ENCODE measurements at places on chromosomes 16 and 17.

DNA sequence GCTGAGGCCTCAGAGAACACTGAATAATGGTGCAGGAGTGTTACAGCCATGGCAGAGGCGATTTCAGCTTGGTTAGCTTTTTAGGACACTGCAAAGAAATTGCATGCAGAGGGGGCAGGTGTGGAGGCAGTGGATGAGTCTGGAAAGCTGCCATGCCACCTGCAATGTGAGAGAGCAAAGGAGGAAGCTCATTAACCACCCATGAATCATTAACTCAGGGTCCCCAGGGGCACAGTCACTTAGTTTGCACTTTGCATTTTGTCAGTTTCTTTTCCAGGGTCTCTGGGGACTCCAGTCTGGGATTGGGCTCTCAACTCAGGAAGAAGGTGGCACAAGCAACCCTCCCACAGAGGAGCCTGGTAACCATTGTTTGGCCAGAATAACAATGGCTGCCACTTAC lies 132.9 kb downstream of the USP31 start:
- no peak for DNase-seq

DNA sequence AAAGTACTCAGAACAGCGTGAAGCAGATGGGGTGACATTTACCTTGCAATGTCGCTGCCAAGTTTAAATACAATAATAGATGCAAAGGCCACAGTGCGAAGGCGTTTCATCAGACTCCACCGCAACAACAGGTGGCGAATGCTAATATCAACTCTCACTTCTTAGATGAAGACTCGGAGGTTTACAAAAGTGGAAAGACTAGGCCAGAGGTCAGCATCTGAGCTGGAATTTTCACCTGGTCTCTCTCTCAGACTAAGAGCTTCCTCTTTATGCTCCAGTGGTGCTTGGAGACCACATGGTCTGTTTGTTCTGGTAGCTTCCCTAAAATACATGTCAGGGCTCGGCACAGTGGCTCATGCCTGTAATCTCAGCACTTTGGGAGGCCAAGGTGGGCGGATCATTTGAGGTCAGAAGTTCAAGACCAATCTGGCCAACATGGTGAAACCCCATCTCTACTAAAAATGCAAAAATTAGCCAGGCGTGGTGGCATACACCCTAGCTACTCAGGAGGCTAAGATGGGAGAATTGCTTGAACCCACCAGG lies 169.1 kb downstream of the XYLT1 start:
- peak; percentile 55 for DNase-seq

GRCh38 chr16:5928476-5929065 lies 831.0 kb upstream of the EEF2KMT start:
- DNase-seq: no peak

- DNase-seq: peak; percentile 35
Observed at GRCh38 chr17:45052052-45052772, 780 bp upstream of the DCAKD start.

DNA sequence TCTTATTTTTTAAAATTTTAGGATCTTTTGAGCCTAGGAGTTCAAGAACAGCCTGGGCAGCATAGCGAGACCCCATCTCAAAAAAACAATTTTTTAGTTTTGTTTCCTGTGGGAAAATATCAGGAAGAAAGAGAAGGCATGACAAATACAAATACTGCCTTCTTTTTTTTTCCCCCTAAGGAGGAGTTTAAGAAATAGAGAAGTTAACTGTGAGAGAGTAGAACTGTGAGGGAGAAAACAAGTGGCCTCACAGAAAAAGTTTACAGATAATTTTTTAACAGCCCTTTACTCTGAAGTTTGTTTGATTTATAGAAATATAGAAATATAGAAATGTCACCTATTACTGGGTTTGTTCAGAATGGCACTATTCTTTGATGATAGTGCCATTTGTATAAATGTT lies 21.1 kb downstream of the TTYH2 start:
- peak; percentile 67 for DNase-seq

GRCh38 chr17:13638855-13639458 lies 37.2 kb upstream of the HS3ST3A1 start:
- peak; percentile 74 for DNase-seq

GRCh38 chr17:47225436-47225858 lies 16.3 kb downstream of the MYL4 start:
- peak; percentile 85 for DNase-seq

GRCh38 chr17:35057332-35057915 lies 6.1 kb downstream of the RFFL start:
- no peak for DNase-seq

- DNase-seq: peak; percentile 97
Observed at GRCh38 chr17:81871387-81872230, 472 bp upstream of the ARHGDIA start.

DNA sequence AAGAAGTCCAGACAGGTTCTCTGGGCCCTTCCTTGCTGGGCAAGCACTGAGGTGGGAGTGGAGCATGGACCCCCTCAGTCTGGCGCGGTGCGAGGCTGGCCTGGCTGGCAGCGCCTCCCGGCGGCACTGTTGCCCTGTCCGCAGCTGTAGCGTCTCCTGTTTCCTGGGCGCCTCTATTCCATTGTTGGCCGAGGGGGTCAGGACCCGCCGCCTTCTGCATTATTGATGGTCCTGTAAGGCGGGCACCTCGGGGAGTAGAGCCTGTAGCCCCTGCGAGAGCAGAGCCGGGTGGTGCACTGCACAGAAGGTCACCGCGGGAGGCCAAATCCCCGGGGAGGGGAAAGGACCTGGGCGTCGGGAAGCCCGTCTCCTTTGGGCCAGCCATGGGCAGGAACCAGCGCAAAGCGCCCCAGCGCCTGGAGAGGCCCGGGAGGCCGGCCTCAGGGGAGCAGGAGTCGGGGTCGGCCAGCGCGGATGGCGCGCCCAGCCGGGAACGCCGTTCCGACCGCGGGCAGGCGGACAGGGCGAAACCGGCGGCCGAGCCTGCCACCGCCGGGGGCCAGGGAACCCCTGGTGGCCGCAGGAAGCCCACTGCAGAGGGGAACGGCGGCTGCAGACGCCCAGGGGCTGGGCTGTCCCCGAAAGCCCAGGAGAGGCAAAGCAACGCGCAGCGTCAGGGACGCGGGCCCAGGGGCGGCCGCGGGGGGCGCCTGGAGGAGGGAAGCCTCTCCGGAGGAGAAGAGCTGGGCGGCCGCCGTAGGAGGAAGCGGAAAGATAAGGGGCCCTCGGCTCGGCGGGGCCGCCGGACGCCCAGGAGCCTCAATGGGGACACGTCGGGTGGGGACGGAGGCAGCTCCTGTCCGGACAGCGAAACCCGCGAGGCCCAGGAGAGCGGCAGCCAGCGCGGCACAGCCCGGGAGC lies at the start of gene MYO15B:
MYO15B (plus strand) TSS at position 126 of the 921 bp plus-strand sequence; CDS start at position 384, 258 bp downstream.
- peak; percentile 66 for DNase-seq

DNA sequence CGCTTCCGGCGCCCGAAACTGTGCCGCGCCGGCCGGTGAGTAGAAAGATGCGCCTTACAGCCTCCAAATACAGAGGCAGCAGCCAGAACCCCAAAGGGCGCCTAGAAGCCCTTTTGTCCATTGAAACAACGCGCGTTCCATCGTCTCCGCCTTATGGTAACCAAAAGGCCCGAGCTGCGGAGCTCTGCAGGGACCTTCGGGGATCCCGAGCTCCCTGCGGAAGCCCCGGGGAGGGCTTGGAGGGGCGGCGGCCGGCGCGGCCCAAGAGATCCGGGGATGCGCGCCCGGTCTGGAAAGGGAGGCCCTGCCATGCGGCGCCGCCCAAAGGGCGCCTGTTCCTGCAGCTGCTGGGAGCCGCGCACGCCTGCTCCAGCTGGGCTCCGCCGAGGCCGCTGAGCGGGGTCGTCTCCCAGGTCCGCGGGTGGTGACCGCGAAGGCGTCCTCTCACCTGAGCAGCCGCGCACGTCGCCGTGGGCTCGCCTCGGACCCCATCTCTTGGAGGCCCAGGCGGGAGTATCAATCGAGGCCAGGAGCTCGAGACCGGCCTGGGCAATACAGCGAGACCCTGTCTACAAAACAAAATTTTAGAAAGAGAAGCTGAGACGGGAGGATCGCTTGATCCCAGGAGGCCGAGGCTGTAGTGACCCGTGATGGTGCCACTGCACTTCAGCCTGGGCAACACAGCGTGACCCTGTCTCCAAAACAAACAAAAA lies 742 bp upstream of the FBXO31 start:
- DNase-seq: peak; percentile 77

DNA sequence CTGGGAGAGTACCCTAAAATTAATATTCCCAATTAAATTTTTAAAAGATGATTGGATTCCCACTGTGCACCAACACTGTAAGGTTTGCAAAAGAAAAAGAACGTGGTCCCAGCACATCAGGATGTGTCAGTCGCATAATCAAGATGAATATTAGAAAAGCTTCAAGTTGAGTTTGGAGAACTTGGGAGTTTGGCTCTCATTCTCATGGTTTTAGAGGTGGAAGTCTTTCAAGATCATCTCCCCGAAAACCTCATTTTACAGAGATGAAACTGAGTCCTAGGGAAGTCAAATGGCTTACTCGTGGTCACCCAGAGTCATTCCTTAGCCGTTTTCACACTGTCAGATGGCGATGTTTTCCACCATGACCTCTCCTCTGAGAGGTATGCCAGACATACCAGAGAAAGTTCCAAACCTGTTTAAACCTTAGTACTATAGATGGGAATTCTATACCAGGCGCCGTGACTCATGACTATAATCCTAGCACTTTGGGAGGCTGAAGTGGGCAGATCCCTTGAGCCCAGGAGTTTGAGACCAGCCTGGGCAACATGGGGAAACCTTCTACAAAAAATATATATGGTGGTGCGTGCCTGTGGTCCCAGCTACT lies 1.2 kb downstream of the SEC14L1 start:
- no peak for DNase-seq

DNA sequence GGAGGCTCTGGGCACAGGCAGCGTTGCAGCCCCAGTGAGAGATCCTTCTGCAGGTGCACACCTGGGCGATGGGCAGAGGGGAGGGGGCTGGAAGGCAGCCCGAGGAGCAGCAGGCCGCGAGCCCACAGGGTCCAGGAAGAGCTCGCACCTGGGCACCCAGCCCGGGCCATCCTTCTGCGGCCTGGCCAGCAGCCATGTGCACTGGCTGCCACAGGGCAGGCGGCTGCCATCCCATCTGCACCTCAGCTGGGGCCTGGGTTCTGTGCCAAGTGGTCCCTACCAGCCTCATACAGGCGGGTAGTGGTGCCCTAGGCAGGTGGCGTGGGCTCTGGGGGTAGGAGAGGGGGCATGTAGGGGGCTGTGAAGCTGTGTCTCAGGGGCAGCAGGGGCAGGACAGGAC lies 197.2 kb downstream of the RBFOX3 start:
- DNase-seq: no peak

DNA sequence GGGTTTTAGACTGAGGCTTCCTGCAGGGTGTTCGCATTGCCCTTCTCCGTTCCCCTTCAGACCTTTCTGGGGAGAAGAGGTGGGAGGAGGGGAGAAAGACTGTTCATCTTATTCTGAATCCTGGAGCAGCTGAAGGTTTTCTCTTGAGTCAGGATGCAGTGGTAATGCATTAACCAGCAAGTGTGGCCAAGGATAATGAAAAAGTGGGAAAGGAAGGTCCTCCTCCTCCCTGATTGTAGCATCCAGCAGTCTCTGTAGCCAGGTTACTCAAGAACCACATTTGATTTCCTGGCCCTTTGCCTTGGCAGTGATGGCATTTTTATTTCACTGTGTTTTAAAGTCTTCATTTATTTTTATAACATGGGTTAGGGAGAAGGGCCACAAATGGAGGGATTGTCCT lies 59.1 kb downstream of the CYLD start:
- no peak for DNase-seq

- peak; percentile 85 for DNase-seq
Observed at GRCh38 chr16:70437582-70438557, 1.0 kb downstream of the ST3GAL2 start.

DNA sequence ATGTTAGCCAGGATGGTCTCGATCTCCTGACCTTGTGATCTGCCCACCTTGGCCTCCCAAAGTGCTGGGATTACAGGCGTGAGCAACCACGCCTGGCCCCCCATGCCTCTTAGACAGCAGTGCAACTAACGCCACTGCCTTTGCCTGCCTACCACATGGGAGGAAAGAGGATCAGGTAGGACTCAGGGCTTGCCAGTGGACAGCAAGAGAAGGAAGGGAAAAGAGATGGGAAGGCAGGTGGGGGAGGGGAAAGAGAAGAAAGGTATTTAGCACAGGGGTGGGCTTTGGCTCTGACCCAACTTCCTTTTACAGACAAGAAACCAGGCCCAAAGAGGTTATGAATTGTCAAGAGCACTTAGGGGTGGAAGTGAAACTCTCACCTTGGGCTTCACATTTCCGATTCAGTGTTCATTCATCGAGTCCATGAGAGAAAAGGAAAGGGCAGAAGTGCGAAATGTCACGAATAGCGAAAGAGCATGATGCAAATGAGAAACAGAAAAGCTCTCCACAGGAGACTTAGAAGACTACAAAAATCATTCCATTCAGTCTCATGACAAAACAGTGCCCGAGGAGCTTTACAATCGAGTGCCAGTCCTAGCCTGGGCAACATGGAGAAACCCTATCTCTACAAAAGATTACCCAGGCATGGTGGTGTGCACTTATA lies 36.4 kb downstream of the CDK5R1 start:
- DNase-seq: no peak

- no peak for DNase-seq
Observed at GRCh38 chr17:50076591-50077235, 18.4 kb upstream of the PDK2 start.

DNA sequence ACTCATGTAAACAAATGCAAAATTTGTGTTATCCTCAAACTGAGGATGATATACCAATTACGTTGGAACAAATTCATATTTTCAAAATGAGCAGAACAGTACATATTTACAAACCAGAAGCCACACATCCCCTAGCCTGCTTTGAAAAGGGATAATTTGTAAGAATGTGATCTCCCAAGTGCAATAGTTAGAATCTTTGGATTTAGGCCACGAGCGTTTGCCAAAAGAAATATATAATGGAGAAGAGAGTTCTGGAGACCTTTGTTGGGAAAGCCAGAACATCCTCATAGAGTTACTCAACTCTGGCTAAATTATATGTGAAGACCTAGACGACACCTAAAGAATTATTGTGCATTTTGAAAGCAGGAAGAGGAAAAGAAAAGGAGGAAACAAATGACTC lies 449.3 kb downstream of the KCNJ2 start:
- DNase-seq: no peak

DNA sequence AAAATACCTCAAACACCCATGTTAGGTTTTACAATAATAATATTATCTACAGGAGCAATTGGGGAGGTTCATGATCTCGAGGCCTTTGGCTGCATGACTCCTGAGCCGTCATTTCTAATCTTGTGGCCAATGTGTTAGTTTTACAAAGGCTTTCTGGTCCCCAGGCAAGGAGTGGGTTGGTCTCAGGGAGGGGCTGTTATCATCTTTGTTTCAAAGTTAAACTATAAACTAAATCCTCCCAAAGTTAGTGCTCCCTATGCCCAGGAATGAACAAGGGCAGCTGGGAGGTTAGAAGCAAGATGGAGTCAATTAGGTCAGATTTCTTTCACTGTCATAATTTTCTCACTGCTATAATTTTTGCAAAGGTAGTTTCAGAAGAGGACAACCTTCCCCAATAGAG lies 9.1 kb upstream of the CCL5 start:
- no peak for DNase-seq

GRCh38 chr17:43020789-43021740 lies 1.1 kb downstream of the VAT1 start:
- DNase-seq: peak; percentile 89

- no peak for DNase-seq
Observed at GRCh38 chr17:72192800-72193192, 72.0 kb downstream of the SOX9 start.

- DNase-seq: no peak
Observed at GRCh38 chr17:60154616-60155426, 5.0 kb downstream of the CA4 start.

All from suppressor macrophage treated with lipopolysaccharide for 1 hour (primary cell).